ENCODE measurements at places on chromosomes 6 and 20.

DNA sequence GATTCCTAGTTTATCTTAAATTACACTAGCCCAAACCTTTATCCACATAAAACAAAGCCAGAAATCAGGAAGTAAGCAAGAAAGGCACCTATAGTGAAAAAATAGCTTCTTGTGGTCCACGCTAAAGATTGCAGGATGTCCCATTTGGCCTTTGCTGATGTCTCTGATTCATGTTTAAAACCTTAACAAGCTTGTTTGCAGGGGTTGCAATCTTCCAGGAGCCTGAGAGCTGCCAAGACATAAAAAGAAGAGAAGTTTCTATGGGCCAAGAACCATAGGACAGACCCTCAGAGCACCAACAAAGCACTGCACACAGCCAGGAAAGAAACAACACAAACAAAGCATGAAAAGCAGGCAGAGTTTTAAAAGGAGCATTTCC, 49.4 kb downstream of the ADAT2 start:
- H3K4me3 ChIP-seq = no peak overlapping the region
- H3K27me3 ChIP-seq = no peaks in the 10 kb centered on the region
- peaks cover 26% of the 10 kb centered on the region for H3K4me1 ChIP-seq

- H3K4me1 ChIP-seq = peaks cover 15% of the 10 kb centered on the region
- DNase-seq = peak; percentile 22
- H3K27ac ChIP-seq = no peak overlapping the region
- H3K27me3 ChIP-seq = no peaks in the 10 kb centered on the region
Observed at GRCh38 chr6:157258878-157259277, 64.4 kb downstream of the TMEM242 start.

DNA sequence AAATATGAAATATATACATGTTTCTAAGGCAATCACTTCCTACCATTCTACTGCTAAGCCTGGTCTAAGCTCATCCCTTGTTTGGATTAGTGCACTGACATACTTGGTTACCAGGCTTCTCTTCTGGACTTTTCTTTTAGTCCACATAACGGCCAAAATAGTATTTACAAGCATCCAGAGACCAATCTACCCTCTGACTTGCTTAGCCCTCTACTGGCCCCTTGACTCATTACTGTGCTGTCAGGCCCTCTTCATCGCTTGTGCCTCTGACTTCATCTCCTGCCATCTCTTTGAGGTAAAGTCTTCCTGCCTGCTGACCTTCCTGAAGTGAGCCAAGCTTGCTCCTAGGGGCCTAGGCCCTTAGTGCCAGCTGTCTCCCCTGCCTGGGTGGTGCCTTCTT, 35.1 kb downstream of the TULP4 start:
- no peak overlapping the region for H3K27ac ChIP-seq
- H3K4me1 ChIP-seq = no peaks in the 10 kb centered on the region
- no peak overlapping the region for H3K4me3 ChIP-seq
- H3K27me3 ChIP-seq = no peaks in the 10 kb centered on the region
- DNase-seq = no peak

DNA sequence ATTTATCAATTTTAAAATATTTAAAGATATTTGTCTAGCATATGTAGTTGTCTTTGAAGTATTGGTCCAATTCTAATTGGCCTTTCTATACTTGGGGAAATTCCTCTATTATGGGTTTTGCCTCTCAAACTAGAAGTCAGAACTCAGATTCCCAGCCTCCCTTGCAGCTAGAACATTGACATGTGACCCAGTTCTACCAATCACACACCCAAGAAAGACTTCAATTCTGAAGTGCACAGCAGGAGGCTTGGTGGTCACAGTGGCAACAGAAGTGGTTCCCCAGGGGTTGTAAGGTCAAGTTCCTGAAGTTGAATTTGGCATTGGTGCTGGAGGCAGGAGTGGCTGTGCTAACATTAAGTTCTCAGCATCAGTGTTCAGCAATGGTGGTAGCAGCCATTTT, 14.8 kb upstream of the FKBP5 start:
- DNase-seq = no peak
- no peaks in the 10 kb centered on the region for H3K4me1 ChIP-seq
- H3K4me3 ChIP-seq = no peak overlapping the region
- H3K27me3 ChIP-seq = no peaks in the 10 kb centered on the region
- H3K27ac ChIP-seq = no peak overlapping the region

DNA sequence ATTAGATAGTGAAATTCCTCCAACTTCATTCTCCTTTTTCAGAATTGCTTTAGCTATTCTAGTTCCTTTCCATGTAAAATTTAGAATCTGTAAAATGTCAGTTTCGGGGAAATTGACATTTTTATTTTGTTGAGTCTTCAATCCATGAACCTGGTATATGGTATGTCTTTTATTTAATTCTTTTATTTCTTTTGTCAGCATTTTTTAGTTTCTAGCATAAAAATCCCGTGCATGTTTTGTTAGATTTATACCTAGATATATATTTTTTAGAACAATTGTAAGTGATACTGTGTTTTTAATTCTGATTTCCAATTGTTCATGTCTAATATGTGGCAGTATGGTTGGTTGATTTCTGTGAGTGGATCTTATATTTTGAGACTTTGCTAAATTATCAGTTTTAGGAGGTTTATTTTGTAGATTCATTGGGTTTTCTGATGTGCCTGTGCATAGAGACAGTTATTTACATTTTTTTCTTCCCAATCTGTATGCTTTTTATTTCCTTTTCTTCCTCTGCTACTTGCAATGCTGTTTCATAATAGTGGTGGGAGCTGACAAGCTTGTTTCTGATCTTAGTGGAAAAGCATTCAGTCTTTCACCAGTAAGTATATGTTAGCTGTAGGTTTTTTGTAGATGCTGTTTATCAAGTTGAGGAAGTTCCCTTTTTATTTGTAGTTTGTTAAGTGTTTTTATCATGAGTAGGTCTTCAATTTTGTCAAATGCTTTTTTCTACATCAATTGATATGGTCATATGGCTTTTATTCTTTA, 13.7 kb downstream of the TAB2 start:
- DNase-seq = no peak
- no peaks in the 10 kb centered on the region for H3K27me3 ChIP-seq
- no peak overlapping the region for H3K27ac ChIP-seq
- H3K4me3 ChIP-seq = no peak overlapping the region
- no peaks in the 10 kb centered on the region for H3K36me3 ChIP-seq

All from CD4-positive, alpha-beta memory T cell (primary cell).